ENCODE measurements at places on chromosomes 5 and 9.

GRCh38 chr5:91357012-91357634, 26.0 kb downstream of the ARRDC3 start:
- no peak for DNase-seq

DNA sequence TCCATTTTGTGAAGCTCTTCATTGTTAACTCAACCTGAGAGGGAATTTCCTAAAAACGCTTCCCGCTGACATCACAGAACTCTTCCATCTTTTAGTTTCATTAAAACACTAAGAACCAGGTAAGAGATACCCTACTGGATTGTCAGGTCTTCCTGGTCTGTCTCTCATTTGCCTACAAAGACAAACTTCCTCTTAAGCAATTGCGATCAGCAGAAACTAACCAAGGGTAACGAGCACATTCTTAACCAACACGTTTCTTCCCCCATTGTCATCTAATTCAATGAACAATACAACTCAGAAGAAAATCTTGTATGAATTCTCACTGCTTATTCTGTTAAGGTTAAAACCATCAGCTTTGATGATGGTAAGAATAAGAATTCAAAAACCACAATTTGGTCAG, 6.6 kb downstream of the FBXW11 start:
- DNase-seq, result no peak

DNA sequence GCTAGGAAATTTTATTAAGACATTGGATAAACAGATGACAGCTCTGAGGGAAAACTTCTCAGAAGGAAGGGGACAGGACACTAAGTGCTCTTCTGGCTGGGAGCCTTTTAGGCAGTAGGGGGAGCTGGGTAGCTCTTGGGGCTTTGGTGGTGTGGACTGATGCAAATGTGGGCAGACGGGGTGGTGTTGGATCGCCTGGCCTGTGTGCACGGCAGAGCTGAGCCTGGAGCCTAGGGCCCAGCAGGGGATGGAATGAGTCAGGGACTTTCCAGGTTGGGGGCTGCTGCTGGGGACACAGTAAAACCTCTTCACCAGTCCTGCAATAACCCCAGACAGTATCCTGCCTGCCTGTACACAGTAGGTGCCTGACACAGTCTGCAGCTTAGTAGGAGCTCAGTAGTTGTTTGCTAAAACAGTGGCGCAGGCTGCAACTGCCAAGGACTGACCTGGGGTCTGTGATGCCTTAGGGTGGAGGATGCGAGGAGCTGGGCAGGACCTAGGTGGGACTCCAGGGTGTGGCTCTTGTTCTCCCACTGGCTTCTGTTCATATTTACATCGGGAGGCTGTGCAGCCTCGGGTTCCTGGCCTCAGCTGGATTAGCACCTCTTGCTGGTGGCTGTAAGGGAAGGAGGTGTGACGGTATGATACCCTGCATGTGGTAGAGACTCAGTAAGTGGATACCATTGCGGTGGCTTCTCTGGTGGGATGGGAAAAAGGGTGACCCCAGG, 83.8 kb downstream of the DAB2IP start:
- DNase-seq, result peak; percentile 51

GRCh38 chr9:86322973-86323644, 31.1 kb downstream of the TUT7 start:
- DNase-seq, result peak; percentile 49
